ENCODE measurements at places on chromosomes 5 and 9.

DNA sequence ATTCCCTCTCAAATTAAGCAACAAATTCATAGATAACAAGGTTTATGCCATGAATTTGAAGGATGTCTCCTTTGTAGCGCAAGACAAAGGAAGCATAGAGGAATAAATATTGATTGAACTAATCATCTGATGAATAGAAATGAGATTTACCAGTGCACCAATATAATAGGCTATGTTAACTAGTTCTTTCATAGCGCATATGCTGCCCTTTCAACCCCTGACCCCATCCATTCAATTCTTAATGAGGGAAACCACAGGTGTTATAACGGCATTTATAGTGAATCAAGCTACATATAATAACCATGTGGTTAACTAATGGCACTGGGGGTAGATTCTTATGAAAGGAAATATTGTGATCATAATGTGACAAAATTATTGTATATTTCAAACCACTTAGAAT is 6.5 kb downstream of the RORB start:
- no peak for DNase-seq

- no peak for DNase-seq
These were observed 161.3 kb downstream of the HACD4 start for GRCh38 chr9:20870115-20870514.

GRCh38 chr5:67146574-67146973 is 50.0 kb downstream of the CD180 start:
- DNase-seq: no peak

DNA sequence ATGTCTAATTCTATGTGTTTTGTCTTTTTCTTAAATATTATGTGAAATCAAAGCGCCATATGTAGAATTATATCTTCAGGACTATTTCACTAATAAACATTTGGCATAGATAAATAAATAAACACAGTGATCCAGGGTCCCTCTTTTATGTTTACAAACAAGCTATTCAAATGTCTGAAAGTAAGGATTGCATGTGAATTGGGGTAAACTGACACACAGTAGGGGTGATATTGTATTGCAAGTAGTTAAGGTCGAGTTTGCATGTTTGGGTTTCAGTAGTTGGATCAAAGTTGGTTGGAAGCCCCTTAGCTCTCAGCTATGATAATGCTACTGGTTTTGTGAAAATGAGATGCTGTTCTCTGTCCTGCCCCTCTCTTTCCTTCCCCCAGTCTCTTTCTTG is 11.4 kb downstream of the ISL1 start:
- no peak for DNase-seq

GRCh38 chr5:143448518-143448917 is 45.0 kb upstream of the NR3C1 start:
- DNase-seq: no peak

DNA sequence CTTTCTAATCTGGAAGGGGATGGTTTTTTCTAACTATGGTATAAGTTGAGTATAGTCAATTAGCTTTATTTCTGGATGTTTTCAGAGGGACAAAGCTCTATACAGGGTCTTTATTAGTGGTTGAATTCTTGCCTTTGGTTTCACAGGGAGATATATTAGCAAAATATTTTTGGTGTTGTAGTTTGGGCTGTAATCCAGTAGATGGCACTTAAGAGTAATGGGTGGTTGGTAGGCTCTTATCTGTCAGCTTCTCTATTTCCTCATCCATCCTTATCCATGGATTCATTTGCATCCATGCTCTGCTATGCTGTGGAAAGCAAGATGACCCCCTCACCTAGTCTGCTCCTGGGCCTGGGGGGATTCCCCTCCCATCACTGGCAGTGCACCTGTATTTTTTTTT is 363.6 kb upstream of the CYLC2 start:
- no peak for DNase-seq

GRCh38 chr9:107737987-107738743 is 248.6 kb upstream of the KLF4 start:
- DNase-seq: no peak

DNA sequence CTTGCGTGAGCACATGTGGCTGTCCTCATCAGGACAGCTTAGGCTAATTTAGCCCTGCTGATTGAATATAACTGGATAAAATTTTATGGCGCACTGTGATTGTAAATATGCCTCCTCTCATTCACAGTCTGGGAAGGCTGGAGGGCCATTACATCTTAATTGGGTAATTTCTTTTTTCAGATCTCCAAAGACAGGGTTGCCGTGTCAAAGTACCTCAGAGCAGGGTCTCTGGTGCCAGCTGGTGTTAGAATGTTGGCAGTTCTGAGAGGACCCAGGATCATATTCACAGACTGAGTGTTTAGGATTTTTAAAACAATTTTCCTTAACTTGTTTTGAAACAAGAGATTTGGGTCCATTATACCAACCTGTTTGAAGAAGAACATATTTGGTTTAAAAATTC is 455.7 kb upstream of the TLE4 start:
- no peak for DNase-seq

DNA sequence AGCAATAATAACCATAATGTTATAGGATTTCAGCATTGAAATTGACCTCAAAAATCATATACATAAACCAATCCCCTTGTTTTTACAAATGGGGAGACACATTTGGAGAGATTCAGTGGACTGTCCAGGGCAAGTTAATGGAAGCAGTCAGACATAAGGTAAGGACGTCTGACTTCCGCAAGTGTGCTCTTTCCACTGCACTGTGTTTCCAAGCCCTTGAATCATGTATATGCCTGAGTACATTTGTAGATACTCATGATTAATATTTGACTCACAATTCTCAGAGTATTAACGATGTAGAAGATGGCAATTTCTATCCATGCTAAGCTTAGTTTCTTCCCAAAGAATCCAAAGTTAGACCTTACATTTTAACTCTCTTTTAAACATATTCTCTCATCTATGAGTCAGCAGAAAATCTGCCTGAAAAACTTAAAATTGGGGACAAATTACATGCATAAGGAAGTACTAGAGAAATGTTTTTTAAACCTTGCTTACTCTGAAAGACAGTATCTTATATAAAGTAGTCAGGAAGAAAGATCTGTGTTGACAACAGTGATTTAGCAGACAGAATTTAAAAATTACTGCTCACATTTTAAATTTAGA is 165.3 kb downstream of the NFIB start:
- no peak for DNase-seq

GRCh38 chr5:123450640-123451039 is 27.4 kb upstream of the CEP120 start:
- no peak for DNase-seq

DNA sequence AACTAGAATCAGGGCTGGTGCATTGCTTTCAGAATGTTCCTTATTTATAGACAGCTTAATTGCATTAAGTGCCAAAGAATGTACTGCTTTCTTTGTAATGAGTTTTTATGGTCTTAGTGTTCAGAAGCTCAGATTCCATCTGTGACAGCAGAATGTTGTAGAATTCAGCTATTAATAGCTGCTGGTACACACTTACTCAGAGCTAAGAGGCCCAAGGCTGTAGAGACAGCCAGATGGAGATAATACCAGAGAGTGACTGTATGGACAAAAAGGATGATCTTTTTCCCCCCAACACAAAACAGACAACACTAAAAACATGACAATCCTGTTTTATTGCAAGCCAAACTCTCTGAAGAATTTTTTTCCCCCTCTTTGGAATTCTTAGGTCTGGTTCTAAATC is 50.2 kb downstream of the PPP2R2B start:
- DNase-seq: no peak
